ENCODE measurements at places on chromosomes 2 and 18.
A peak's percentile ranks its signal among the peaks of the same experiment; 100 is the strongest.

GRCh38 chr2:176774766-176775451 lies 437.7 kb upstream of the HNRNPA3 start:
- no peak for DNase-seq

DNA sequence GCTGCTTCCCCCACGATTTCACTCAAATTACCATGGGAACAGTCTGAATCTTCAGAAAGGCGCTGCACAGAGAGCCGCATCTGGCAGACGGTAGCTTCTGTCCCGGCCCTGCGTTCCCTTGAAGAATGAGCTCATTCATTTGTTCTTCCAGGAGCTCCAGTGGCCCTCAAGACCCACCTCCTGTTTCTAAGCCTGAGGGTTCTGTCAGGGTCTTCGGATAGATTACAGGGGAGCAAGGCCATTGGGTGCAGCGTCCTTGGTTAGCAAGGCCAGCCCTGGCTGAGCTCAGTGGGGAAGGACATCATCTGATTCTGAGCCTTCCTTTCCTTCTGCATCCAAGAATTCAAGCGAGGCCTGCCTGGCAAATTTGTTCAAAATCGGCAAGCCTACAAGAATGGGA lies 111.9 kb downstream of the PDCL3 start:
- DNase-seq: peak; percentile 8

GRCh38 chr2:101419096-101419663 lies 31.9 kb upstream of the CREG2 start:
- peak; percentile 68 for DNase-seq

- DNase-seq: no peak
These were observed 240.9 kb downstream of the ICOS start for GRCh38 chr2:204177251-204177976.

- DNase-seq: no peak
These were observed 7.8 kb downstream of the CCNT2 start for GRCh38 chr2:134926231-134926931.
